Fibroblast of pulmonary artery (primary cell): ENCODE measurements at places on chromosomes 6 and 20.

- peak; percentile 57 for DNase-seq
Measured at GRCh38 chr6:15623276-15624116, 39.3 kb downstream of the DTNBP1 start.

- peak; percentile 87 for DNase-seq
Measured at GRCh38 chr6:19731282-19731681, 105.9 kb upstream of the ID4 start.

DNA sequence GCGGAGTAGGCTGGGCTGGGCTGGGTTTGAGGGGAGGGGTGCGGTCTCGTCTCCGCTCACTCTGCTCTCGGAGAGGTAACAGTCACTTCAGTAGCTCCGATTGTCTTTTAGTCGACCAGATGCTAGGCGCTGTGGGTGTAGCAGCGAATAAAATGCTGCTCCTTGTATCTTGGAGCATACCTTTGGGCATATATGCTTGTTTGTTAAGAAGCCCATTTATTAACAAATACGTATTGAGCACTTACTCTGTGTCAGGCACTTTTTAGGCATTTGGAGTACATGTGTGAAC is 545 bp downstream of the ACTR5 start:
- DNase-seq, result no peak

- DNase-seq, result no peak
Measured at GRCh38 chr6:111480988-111481822, 1.8 kb downstream of the REV3L start.

- DNase-seq, result peak; percentile 49
Measured at GRCh38 chr6:75203721-75204120, 2.1 kb downstream of the COL12A1 start.

- DNase-seq, result peak; percentile 71
Measured at GRCh38 chr6:132259070-132259469, 142.2 kb downstream of the MOXD1 start.

GRCh38 chr20:22579119-22579427 is 5.3 kb downstream of the FOXA2 start:
- DNase-seq, result no peak

DNA sequence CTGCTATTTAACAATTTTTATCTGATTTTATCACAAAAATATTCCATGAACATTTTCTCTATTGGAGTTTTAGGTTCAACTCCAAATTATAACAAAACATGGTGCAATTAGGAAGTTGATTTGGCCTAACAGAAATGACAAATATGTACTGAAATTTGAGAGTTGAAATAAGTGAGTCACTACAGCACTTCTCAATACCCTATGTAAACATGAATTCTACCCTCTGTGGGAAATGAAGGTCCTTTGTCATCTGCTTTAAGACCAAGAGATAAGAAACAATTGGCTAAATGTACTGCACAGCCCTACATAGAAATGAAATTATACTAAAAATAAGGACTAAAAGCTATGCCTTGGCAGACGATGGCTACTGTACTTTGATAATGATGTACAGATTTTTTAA is 86.2 kb upstream of the BEND6 start:
- DNase-seq, result peak; percentile 93

- peak; percentile 52 for DNase-seq
Measured at GRCh38 chr6:35919085-35919826, 1.6 kb downstream of the SRPK1 start.

DNA sequence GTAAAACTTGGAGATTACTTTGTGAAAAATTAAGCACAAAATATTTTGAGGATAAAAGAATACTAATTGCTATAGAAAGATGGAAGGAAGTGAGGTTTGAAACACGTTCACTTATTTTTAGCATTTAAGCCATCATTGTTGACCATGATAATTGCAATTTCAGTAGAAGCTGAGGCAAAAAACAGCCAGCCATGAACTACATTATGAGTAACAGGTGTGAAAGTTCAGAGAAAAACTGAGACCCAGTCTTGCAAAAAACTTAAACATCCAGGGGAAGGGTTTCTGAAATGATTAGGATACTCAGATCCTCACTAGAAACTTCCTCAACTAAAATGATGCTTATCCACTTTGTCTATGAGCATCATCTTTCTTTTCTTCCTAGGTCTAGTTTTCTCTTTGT is 619.4 kb downstream of the PHF3 start:
- DNase-seq, result no peak
